ENCODE measurements at places on chromosomes 2 and 18.

DNA sequence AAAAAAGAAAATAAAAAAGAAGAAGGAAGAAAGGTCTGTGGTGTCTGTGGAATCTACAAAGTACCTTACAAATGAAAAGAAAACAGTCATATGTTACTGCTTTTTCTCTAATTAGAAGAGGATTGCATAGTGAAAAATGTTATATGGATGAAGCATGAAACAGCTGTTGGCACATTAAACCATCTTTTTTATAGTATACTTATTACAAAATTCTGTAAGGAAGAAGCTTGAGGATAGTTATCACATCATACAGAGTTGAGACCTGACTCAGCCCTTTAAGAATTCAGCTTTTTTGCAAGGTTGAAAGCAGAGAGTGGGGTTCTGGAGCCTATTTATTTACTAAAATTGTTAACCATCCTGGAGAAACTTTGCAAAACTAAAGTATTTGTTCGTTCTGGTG, 222.7 kb downstream of the PHLPP1 start:
- no peak for DNase-seq

DNA sequence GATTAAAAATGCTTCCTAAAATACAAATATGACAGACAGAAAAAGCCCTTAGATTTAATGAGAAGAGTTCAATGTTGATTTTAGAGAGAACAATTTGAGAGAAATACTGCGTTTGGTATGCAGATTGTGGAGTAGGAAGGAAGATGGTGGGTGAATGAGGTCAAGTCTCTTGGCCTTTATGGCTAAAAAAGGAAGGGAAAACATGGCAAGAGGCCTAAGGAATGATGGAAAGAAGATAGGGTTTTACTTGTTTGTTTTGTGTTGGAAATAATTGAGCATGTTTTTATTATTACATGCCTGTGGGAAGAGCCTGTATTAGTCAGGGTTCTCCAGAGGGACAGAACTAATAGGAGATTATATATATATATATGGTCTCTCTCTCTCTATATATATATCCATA, 318.1 kb downstream of the TRIB2 start:
- DNase-seq, result no peak

- DNase-seq, result no peak
Observed at GRCh38 chr2:41400088-41400665, 647.6 kb upstream of the PKDCC start.

- DNase-seq, result no peak
Observed at GRCh38 chr18:42588786-42589185, 526.7 kb downstream of the RIT2 start.

DNA sequence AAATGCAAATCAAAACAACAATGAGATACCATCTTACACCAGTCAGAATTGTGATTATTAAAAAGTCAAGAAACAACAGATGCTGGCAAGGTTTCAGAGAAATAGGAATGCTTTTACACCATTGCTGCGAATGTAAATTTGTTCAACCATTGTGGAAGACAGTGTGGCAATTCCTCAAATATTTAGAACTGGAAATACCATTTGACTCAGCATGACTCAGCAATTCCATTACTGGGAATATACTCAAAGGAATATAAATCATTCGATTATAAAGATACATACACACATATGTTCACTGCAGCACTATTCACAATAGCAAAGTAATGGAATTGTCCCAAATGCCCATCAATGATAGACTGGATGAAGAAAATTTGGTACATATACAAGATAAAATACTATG, 516.7 kb downstream of the ERBB4 start:
- no peak for DNase-seq

- no peak for DNase-seq
Observed at GRCh38 chr2:109575373-109575772, 38.4 kb downstream of the SEPTIN10 start.

DNA sequence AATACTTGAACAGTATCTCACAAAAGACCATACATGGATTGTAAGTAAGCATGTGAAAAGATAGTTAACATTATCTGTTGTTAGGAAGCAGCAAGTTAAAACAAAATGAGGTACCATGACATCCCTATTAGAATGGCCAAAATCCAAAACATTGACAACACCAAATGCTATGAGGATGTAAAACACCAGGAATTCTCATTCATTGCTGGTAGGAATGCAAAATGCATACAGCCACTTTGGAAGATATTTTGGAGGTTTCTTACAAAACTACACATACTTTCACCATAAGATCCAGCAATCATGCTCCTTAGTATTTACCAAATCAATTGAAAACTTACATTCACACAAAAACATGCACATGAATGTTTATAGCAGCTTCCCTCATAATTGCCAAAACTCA, 30.9 kb upstream of the ICOS start:
- no peak for DNase-seq

- no peak for DNase-seq
Observed at GRCh38 chr2:128305555-128306080, 13.1 kb downstream of the HS6ST1 start.

DNA sequence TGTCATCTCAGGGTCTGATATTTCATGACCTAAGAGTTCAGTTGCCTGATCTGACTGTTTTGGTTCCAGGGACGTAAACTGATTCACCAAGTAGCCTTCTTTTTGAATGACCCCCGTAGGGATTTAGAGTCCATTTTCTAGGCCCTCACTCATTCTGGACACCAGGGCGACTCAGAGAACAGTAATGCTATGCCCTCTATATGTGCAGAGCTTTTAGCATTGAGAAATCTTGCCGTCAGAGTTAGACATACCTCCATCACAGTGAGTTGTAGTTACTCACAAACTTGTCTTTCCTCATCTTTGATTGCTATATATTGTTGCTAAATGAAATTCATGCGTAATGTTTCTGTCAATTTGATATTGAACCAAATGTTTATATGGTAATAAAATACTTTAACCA, 92.3 kb downstream of the OSBPL6 start:
- no peak for DNase-seq

- DNase-seq, result no peak
Observed at GRCh38 chr2:15729709-15730544, 138.3 kb downstream of the DDX1 start.

DNA sequence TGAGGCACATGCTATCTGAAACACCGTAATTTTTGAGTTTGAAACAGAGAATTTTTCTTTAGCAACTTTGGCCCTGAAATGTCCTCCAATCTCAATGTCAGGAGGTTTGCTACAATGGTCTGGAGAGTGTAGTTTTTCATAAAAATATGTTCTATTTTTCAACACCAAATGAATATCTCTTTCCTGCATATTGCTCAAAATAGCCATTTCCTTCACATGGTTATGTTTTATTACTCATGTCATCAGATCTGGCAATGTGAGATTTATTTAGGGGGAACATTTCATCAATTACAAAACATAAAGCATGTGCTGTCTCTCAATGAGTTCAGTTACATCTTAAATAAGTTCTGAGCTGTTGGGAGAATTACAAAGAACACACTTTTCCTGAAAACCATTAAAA, 871.9 kb upstream of the FSHR start:
- DNase-seq, result no peak
